ENCODE measurements at places on chromosomes 12 and 14.

DNA sequence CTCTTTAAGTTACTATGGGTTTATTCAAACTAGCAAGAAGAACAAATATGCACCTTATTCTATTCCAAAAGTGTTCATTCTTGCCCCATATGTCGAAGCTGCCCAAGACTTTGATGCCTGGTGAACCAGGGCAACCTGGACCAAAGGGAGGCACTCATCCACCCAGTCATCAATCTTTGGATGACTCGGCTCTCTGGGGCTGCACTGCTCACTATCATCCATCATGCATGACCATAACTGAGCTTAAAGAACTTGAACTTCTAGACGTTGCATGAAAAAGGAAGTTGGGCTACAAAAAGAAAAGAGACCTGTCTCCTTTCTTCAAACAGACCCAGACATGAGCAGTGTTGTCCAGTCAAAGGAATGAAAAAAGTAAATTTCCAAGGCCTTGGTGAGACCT is 1.2 kb downstream of the KRT4 start:
- DNase-seq: no peak

DNA sequence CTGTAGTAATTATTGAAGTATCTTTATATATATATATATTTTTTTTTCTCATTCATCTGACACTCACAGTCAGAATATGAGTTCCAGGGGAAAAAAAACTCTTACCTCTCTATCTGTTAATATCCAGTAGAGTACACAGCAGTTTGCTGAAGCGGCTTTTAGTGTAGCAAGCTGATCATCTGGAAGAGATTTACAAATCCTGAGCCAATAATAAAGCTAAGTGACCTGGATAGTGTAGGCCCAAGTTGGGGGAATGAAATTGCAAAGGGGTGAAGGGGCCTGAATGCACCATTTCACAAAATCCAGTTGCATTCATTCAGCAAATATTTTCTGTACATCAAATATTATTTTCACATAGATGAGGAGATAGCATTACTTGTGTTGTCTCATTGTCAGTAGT is 234.6 kb upstream of the FLRT2 start:
- no peak for DNase-seq

DNA sequence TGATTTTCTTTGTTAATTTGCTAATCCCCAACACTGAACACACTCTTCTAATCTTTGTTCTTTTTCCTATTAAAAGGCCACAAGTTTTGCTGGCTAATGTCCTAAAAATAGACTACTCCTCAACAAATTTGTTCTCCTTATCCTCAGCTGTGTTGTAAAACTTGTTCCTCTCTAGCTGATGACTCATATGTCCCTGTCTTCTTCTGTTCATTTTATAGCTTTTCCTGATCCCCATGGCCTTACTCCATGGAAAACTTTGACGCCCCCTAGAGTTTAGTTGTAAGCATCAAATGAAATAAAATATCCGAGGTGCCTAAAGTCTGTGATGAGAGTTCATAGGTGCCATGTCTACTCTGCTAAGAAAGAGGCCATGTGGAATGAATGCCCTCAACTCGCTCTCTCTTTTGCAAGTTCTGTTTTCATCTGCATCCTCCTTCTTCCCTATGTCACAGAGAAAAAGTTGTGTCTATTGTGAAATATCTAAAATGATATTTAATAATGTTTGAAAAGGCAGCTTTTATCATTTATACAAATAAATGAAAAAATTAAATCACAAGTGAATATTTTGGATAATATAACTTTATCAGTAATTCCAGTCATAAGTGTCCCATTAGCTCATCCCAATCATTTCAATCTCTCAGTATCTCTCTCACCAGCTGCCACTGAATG is 237.9 kb downstream of the IPO8 start:
- no peak for DNase-seq

DNA sequence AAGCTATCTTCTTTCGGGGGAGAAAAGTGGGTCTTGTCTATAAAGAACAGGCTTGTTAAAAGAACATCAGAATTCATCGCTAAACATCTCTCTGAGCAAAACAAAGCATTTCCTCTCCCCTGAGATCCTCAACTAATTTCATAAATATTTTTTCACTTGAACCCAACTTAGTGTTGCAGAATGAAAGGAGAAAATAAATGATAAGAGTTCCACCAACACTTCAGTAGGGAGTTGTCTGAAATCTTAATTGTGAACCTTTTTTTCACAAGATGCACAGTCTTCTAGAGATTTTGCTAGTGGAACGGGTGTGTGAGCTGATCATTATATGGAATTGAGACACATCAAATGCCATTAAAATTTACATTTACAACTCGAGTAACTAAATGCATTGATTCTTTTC is 1.3 kb upstream of the DAAM1 start:
- DNase-seq: no peak

GRCh38 chr12:78886719-78887407 is 22.3 kb downstream of the SYT1 start:
- DNase-seq: no peak

DNA sequence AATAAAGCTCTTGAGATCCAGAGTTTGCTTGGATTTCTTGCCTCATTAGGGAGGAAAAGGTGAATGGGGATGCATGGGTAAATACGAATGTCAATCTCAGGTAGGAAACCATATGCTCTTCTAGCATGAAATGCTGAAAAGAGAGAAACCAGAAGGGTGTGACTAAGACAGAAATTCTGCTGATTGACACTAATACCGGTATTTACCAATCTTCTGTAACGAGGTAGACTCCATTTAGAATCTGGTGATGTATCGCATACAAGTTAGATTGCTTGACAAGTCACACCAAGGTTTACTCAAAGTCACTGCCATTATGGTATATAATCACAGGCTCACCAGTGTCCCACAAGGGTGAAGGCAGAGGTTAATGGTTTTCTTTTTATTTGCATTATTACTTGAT is 337.9 kb downstream of the NRXN3 start:
- DNase-seq: no peak

DNA sequence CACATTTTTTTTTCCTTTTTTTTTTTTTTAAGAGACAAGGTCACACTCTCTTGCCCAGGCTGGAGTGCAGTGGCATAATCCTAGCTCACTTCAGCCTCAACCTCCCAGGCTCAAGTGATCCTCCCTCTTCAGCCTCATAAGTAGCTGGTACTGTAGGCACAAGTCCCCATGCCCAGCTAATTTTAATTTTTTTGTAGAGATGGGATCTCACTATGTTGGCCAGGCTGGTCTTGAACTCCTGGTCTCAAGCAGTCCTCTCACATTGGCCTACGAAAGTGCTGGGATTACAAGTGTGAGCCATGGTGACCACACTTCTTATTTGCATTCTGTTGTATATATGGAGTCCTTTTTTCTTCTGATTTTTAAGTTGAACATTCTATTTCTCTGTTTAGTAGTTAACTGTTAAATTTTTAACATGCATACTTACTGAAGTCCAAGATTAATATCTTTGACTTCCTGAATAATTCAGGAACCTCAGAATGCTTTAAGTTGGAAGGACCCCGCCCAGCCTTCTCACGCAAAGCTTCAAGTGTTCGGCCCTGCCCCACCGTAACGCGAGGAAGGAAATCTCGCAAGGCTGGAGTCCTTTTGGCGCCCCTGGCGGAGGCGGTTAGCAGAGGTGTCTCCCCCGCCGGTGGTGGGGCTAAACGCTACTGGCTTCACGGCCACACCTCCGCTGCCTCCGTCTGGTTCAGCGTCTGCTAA is 21.6 kb downstream of the SPATS2 start:
- no peak for DNase-seq

DNA sequence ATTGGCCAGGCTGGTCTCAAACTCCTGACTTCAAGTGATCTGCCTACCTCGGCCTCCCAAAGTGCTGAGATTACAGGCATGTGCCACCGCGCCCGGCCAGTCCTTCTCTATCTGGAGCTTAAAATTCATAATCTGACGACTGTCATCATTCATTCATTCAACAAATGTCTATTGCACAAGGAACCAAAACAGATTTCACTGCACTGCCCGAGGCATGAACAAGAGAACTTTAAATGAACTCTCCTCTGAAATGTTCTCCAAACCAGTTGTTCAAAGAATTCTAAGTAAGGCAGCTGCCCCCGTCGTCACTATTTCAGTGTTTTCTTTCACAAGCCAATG is 44.8 kb upstream of the METAP2 start:
- DNase-seq: no peak

GRCh38 chr12:92558215-92558773 is 144.5 kb upstream of the PLEKHG7 start:
- no peak for DNase-seq

DNA sequence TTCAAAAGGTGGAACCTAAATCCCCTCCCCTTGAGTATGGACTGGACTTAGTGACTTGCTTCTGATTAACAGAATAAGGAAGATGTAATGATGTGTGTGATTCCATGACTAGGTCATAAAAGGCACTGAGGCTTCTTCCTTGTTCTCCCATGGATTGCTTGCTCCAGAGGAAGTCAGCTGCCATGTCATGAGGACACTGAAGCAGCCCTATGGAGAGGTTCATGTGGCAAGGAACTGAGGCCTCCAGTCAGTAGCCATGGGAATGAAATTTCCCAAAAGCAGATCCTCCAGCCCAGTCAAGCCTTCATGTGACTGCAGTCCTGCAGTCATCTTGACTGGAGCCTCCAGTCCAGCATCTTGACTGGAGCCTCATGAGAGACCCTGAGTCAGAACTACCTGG is 10.7 kb downstream of the TMBIM4 start:
- no peak for DNase-seq

DNA sequence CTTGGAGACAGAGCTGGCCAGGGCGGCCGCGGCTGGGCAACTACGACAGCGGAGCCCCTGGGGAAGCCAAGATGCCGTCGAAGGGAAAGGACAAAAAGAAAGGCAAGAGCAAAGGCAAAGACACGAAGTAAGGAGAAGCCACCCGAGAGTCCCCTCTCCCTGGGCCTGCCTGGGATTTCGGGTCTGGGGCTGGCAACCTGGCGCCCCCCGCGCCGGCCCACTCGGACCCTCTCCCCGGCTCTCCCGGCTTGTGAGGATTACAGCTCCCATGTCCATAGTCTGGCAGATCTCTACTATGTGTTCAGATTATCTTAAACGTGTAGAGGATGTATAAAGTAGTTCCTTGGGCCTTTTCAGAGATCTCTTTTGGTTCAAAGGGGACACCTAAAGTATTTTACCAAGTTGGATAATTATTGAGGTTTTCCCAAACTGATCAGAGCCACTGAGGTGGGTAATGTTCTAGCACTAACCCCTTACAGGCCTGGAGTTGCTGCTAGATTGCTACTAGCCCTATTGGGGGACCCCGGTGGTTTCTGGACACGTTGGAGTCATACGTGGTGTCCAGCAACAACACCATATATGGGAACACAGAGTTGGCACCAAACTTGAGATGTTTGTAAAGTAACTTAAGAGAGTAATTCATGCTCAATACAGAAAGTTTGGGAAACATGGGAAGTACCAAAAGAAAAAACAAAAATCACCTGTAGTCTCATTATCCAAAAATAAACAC is 424 bp downstream of the BBOF1 start:
- no peak for DNase-seq

- DNase-seq: no peak
Measured at GRCh38 chr12:16668198-16668597, 62.2 kb upstream of the LMO3 start.

- no peak for DNase-seq
Measured at GRCh38 chr12:98073610-98074009, 441.8 kb upstream of the TMPO start.

DNA sequence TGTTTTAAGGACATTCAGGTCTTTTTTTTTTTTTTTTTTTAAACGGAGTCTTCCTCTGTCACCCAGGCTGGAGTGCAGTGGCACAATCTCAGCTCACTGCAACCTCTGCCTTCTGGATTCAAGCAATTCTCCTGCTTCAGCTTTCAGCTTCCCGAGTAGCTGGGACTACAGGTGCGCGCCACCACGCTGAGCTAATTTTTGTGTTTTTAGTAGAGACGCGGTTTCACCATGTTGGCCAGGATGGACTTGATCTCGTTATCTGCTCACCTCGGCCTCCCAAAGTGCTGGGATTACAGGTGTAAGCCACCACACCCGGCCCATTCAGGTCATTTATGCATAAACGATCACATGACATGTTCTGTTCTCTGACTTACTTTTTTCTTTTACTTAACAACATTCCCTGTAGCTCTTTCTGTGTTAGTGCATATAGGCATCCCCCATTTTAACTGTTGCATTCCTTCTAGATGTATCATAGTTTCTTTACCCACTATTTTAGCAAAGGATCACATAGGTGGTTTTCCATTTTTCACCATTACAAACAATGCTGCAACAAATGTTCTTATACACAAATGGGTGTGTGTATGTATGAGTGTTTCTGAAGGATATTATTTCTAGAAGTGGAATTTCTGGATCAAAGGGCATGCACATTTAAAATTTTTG is 74.2 kb downstream of the ARF6 start:
- DNase-seq: no peak

- no peak for DNase-seq
Measured at GRCh38 chr12:57658890-57659289, 25.9 kb upstream of the B4GALNT1 start.

DNA sequence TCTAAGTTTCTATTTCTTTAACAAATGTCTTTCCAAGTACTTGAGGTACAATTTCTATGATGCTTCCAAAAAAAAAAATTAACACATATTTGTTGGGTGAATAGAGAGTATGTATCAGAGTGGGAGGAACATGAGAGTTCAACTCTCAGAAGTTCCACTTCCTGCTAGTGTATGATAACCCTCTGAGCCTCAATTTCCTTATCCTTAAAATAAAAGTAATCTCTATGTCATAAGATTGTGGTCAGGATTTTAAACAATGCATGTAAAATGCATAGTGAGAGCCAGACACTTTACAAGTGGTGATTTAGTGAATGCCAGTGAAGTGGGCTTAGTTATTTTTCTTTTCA is 270.3 kb upstream of the AMIGO2 start:
- no peak for DNase-seq

- DNase-seq: no peak
Measured at GRCh38 chr12:117227000-117227653, 36.9 kb upstream of the FBXO21 start.

DNA sequence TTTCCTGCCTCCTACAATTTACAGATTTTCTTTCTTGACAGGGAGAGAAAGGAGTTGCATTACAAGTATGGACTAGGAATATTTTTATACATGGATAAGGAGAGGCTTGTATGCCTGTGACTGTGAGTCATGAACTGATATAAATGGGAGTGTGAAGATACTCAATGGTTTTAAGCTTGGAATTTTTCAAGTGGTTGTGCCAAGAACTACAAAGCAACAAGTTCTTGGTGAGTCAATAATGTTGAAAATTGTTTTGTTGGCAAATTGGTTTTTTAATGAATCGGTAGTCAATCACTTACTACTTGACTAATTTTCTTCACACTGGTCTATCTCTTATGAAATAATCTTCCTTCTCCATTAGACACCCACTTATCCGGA is 58.9 kb upstream of the HMGA2 start:
- DNase-seq: no peak

GRCh38 chr14:96040828-96041371 is 1.7 kb downstream of the C14orf132 start:
- DNase-seq: no peak

DNA sequence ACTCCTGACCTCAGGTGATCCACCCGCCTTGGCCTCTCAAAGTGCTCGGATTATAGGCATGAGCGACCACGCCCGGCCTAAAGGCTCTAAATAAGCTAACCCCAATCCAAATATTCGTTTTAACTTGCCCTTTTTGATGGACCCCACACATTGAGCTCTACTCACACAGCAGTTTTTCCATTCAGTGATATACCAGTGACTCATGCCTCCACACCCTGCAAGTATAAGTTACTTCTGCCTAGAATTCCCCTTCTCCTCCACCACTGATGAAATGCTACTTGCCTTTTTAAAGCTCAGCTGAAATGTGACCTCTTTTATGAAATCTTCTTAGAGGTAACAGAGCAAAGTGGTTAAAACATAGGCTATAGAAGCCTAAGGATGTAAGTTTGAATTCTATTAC is 68.8 kb downstream of the EXOC5 start:
- no peak for DNase-seq

- no peak for DNase-seq
Measured at GRCh38 chr14:33524244-33524643, 426.6 kb downstream of the EGLN3 start.

GRCh38 chr12:47941871-47942613 is 21.4 kb upstream of the TMEM106C start:
- DNase-seq: no peak

All from hypothalamus (tissue), 51 donors.